NCI-H1930 (cell line): ENCODE measurements at places on chromosomes 16 and 17.

DNA sequence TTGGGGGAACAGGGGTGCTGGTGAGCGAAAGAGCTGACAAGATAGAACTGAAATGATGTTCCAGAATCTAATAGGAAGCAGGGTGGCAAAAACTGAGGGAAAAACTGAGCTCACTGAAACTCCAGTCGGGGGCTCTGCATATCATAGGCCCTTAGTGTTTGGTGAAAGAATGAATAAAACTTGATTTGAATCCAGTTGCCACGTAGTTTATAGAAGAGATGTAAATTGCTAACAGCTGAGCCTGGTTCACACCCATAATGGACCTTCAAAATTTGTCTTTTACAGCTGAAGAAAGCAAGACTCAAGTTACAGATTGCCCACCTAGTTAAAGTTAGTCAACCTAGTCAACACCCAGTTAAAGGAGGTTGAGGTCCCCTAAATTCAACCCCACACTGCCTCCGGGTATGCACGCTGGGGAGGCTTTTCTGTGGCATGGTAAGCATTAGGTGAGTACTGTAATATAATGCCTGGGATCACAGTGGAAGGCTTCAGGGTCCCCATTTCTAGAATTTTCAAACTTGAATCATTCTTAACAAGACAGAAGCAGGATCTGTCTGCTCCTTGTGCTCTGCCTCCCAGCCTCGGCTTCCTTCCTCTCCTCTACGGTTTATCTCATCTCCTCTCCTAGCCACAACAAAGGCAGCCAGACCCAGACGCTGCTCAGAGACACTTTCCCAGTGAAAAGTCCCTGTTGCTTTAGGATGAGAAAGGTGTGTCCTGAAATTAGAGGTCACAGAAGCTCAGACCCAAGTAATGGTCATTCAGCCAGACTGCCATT lies 26.9 kb upstream of the SUPT4H1 start:
- DNase-seq, result no peak

- DNase-seq, result no peak
These were observed 13.1 kb downstream of the SLC38A8 start for GRCh38 chr16:84029297-84030047.

DNA sequence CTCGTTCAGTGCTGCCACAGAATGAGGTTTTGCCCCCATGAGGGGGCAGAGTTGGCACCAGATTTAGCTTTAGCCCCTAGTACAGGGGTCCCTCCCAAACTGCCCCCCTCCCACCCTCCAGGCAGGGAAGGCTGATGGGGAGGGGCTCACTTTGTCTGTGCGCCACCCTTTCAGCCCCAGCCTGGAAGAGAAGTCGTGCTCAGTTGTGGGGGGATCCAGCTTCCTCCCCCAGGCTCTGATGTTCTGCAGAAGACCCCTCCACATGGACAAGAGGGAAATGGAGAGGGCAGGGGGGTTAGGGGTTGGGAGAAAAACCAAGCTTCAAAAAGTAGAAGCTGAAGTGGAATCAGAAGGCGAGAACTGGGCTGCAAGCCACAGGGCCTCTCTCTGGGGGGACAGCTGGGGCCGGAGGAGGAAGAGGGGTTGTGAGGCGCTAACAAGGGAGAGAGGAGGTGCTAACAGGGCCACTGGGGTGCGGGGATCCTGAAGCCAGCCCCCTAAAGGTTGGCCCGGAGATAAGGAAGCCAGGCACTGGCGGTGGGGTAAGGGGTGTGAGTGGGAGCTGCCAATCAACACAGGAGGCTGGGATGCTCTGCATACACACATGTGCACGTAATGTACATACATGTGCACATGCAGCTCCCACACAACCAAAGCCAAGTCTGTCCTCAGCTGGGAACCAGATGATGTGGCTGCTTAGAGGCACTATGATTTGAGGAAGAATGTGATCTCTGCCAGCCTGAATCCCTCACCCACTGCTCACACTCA lies 7.0 kb upstream of the TMEM92 start:
- no peak for DNase-seq

DNA sequence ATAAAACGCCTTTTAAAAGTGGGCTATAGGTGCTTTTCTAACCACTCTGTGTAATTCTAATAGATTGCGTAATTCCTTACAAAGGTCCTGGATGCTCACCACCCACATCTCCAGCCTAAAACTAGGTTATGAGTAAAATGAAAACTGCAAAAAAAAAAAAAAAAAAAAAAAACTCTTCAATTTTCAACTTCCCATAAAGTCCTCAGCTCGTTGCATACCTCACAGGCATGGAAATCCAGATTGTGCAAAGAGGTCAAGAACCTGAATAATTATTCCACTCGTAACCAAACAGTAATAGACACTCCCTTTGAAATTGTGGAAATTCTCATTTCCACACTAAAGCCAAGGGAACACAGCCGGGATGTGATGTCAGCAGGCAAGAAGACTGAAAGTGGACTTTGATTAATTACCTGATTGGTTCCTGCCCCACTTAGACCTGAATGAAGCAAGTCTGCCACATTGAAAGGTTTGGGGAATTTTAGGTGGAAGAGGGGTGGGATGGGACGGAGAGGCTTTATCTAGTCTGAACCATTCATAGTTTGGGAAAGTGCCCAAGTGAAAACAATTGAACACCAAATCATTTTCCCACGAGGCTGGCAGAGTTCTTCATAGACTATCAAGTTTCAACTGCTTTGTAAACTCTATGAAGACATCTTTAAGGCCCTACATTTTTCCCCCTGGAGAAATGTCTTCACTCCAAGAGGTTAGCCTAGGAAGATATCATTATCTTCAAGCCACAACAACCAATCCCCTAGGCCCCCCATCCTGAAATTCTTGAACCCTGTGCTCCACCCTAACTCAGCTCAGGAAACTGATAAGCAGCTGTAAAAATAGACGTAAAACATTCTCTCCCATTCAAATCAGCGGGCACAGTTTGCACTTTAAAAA lies 49.1 kb upstream of the TANC2 start:
- DNase-seq, result no peak
